ENCODE measurements at places on chromosomes 5 and 9.

DNA sequence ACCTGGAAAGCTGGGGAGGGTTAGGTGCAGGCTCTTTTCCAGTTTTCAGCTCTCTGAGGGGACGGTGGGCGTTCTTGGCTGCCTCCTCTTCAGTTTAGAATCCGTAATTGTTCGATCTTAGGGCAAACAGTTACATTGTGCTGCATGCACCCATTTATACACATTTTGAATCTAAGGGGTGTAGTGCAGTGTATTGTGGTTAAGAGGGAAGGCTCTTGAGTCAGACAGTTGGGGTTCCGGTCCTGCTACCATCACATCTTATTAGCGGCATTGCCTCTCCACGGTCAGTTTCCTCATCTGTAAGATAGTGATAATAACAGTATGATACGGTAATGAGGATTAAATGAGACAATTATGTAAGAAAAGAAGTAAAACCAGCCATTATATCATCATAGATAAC is 625 bp downstream of the EXOSC2 start:
- DNase-seq, result no peak

DNA sequence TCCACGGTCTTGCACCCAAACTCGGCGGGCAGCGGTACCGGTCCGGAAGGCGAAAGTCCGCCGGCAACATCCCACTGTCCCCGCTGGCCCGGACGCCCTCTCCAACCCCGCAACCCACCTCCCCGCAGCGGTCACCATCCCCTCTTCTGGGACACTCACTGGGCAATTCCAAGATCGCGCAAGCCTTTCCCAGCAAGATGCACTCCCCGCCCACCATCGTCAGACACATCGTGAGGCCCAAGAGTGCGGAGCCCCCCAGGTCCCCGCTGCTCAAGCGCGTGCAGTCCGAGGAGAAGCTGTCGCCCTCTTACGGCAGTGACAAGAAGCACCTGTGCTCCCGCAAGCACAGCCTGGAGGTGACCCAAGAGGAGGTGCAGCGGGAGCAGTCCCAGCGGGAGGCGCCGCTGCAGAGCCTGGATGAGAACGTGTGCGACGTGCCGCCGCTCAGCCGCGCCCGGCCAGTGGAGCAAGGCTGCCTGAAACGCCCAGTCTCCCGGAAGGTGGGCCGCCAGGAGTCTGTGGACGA is 33.3 kb downstream of the CD180 start:
- DNase-seq, result no peak

DNA sequence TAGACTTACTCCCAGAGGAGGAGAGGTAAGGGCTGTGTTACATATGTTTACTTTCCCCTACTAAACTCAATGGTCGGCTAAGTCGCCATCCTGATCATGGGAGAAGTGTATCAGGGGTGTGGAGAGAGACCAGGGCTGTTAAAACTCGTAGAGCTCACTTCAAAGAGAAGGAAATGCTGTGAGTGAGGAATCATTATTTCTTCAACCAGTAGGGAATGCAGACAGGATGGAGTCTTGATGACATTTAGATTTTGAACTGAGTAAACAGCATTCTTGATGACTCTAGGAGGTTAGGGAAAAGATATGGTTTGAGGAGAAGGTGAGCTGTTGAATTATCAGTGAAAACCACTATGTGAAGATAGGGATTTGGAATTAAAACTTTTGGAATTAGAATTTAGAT is 17.3 kb downstream of the RECK start:
- no peak for DNase-seq

GRCh38 chr9:2086971-2087370 is 71.8 kb downstream of the SMARCA2 start:
- DNase-seq, result no peak

DNA sequence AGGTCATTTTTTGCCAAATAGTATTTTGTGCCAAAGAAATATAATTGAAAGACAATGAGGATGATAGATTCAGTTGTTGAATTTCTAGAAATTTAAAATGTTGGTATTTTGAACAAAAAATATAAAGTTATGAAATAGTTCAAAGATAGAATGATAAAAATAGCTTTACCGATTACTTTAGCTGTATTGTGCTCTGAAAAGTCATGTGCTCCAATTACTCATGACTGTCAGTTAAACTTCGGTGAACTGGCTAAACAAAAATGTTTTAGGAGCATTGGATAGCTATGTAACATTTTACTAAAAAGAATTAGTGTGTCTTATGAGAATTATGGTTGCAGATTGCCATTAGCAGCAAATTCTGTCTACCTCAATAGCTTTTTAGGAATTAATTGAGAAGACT is 177.3 kb upstream of the VCAN start:
- no peak for DNase-seq

Measured in substantia nigra (tissue), 51 donors.